ENCODE measurements at places on chromosomes 16 and 17.

GRCh38 chr16:1093284-1094123 is 2.5 kb downstream of the C1QTNF8 start:
- DNase-seq = peak; percentile 21

GRCh38 chr16:75837681-75838080 is 111.4 kb upstream of the CPHXL start:
- no peak for DNase-seq

- no peak for DNase-seq
Observed at GRCh38 chr16:52573365-52574299, 26.7 kb upstream of the TOX3 start.

GRCh38 chr16:5377280-5377898 is 279.8 kb upstream of the EEF2KMT start:
- no peak for DNase-seq

DNA sequence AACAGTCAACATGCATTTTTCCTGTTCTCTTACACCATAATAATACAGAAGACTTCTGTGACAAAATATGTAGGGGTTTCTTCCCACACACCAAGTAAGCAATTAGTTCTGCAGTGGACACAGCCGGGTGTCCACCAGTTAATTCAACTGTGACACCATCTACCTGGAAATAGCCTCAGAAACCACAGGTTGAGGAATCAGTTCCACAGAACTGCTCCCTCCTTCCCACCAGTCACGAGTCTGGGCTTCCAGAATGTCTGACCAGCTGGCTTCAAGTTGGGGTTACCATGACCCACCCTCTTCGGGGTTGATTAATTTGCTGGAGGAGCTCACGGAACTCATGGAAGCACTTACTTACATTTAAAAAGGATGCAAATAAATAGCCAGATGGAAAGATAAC is 13.6 kb upstream of the CCL5 start:
- DNase-seq = no peak

GRCh38 chr16:85348911-85349334 is 236.7 kb upstream of the CIBAR2 start:
- DNase-seq = no peak

GRCh38 chr17:50093246-50093645 is 1.9 kb upstream of the PDK2 start:
- DNase-seq = no peak

- no peak for DNase-seq
Observed at GRCh38 chr17:77930780-77931768, 27.4 kb upstream of the TNRC6C start.

DNA sequence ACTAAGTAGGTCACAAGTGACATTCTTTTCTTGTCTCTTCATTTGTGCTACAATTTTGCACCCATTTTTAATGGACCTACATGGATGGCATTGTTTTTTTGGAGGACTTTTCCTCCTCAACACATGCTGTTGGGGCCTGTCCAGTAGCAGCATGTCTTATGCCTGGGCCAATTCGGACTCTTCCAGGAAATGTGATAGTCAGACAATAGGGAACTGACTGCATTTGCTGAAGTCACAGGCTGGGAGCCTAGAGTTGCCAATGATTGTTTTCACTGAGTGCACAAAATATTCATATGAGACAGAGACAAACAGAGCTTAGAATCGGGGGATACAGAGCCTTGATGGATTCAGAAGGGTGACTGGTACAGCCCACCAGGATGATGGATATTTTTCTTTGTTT is 867.3 kb upstream of the GOT2 start:
- no peak for DNase-seq

GRCh38 chr16:85992359-85992758 is 93.4 kb downstream of the IRF8 start:
- no peak for DNase-seq

DNA sequence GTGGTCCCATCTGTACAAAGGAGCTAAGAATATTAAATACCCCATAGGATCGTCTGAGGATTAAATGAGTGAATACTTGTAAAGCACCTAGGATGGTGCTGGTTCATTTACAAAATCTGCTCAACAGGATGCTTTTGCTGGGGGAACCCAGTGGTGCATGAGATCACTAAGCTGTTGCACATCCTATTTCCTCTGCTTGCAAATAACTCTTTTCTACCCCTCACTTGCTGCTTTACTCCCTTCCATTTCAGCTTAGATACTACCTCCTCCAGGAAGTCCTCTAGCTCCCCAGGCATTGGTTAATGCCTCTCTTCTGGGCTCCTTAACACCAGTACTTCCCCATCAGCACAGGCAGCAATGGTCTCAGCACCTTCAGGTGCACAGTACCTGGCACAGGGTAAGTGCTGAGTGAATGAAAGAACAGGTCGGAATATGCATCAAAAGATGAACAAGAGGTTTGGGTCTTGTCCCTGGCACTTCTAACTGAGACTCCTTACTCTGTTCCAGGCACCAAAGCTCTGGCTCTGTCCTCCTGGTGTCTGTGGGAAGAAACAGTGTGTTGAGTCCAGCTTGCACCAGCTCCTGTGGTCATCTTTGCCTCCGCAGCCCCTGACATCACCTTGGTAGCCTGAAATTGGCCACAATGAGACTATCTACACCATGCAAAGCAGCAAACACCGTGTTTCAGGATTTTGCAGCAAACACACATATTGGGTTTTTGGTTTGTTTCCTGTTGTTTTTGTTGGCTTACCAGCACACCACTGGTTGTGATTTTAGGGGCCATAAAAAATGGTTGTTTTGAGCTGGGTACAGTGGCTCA is 24.1 kb upstream of the IL21R start:
- peak; percentile 69 for DNase-seq

- no peak for DNase-seq
Observed at GRCh38 chr17:65374966-65375365, 186.5 kb downstream of the AXIN2 start.

DNA sequence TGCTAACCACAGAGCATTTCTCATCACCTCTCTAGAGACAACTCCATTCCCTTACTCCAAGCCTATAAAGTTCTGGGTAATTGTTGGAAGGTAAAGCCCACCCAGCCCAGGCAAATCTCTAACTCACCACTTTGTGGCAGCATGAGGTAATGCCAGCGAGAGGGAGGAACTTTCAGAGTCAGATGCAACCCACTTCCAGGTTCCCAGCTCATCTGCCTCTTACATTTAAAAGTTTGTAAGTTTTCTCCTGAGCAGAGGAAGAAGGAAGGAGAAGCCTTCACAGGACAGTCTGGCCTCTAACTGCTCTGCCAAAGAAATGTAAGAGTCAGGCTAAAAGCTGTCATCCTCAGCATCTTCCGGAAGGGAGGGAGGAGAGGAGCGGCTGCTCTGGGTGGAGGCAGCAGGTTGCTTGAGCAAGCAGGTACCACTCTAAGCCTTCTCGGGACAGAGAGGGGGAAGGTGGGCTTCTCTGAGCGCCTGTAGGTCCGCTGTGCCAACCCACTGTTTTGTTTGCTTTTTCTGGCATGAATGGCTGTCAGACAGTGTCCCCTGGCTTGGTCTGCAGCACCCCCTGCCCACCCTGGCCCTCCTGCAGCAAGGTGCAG is 1.0 kb downstream of the ZNF319 start:
- DNase-seq = peak; percentile 52

DNA sequence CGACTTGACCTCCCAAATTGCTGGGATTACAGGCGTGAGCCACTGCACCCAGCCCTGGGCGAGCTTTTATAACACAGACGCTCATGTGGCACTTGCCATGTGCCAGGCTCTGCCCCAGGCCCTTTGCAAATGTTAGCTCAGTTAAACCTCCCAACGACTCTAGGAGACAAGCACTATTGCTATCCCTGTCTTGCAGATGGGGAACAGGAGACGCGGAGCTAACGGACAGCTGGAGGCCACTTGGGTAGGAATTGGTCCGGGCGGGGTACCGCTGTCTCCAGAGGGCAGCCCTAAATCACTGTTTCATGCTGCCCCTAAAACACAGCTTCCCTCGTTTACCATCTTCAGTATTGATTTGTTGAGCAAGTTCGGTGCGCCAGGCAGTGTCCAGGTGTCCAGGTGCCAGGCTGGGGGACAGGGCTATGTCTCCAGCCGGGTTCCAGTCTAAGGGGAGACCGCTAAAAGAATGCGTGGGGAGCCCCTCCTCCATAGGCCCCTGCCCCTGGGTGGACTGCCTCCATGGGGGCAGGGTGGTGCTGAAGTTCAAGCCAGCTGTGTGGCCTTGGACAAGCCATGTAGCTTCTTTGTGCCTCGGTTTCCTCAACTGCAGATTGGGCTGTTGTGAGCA is 23.7 kb downstream of the TMEM235 start:
- no peak for DNase-seq

GRCh38 chr16:3580251-3580651 is 3.0 kb upstream of the NLRC3 start:
- DNase-seq = no peak

GRCh38 chr17:39974433-39974832 is 6.2 kb upstream of the PSMD3 start:
- DNase-seq = no peak

DNA sequence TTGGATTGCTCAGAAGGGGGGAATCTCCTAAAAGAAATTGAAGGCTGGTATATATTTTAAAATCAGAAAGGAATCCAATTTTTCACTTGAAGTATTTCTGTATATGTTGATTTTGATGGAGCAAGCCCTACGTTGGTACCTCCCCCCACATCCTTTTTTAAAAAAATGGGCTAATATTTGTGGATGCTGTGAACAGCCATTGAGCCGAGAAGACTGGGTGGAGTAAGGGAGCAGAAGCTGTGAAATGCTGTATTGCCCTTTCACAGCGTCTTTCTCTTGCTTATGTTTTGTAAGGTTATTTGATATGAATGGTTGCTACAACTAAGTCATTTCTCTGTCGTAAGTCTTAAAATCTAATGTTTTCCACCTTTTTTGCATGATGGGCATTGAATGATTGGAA is 2.3 kb downstream of the PAFAH1B1 start:
- DNase-seq = no peak

DNA sequence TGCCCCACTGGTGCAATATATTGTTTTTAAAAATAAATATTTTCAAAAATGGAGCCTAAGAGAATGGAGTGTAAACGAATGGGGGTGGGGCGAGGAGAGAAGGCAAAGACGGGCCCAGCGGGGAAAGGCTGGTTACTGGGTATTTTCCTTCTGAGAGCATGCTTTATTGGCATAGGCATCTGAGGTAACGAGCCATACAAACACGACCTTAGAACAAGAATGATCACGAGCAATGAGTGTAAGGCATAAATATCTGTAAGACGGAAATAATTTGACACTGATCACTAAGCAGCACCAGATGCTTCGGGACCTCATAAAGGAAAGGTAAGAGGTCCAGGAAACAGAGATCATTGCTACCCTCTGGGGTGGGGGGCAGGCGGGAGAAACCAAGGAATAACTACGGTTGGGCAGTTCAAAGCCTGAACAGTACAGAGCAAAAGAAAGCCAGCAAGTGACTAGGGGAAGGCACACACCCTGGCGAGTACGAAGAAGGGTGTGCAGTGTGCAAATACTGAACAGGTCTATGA is 959 bp downstream of the SSH2 start:
- peak; percentile 47 for DNase-seq

DNA sequence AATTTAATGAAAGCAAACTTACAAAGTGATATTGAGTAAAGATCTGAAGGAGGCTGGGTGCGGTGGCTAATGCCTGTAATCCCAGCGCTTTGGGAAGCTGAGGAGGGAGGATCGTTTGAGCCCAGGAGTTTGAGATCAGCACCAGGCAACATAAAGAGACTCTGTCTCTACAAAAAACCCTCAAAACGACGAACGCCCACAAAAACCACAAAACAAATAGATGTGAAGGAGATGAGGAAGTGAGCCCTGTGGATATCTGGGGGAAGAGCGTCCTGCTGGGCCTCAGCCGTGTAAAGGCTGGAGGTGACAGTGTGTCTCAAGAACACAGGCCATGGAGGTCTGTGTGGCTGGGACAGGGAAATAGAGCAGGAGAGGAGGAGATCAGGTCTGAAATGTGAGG is 68.8 kb downstream of the ITFG1 start:
- peak; percentile 21 for DNase-seq
